HS-5 (cell line): ENCODE measurements at places on chromosomes 1 and 21.

DNA sequence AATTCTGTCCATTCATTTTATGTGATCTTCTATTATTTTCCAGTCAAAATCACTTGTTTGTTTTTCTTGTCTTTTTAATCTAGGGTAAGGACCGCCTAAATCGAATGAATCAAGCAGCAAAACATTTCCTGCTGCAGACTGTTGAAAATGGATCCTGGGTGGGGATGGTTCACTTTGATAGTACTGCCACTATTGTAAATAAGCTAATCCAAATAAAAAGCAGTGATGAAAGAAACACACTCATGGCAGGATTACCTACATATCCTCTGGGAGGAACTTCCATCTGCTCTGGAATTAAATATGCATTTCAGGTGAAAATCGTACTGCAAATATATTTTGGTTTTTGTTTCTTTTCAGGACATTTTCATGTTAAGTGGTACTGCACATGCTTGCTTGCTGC is 20.5 kb downstream of the CLCA4 start:
- no peak for DNase-seq

DNA sequence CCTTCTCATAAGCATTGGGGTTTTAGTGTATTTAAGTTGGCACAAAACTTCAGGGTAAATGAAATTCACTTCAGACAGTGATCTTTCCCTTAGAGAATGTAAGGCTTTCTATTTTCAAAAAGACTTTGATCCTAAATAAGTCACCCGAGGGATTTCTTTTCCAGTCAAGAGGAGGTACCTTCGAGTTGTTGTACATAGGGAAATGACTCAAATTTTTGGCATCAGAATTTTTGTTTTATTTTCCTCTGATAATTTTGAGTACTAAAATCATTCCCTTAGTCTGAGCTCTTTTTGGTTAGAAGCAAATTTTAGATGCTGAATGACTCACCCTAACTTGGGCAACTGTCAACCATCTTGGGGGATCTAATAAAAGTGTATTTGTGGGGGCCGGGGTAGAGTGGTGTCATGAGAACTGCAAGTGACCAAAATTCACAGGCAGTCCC is 193.9 kb downstream of the DHRS3 start:
- no peak for DNase-seq

GRCh38 chr1:110686188-110686587 is 11.4 kb upstream of the KCNA3 start:
- DNase-seq = no peak

- DNase-seq = no peak
These were observed 147.5 kb downstream of the CASZ1 start for GRCh38 chr1:10648689-10649516.

DNA sequence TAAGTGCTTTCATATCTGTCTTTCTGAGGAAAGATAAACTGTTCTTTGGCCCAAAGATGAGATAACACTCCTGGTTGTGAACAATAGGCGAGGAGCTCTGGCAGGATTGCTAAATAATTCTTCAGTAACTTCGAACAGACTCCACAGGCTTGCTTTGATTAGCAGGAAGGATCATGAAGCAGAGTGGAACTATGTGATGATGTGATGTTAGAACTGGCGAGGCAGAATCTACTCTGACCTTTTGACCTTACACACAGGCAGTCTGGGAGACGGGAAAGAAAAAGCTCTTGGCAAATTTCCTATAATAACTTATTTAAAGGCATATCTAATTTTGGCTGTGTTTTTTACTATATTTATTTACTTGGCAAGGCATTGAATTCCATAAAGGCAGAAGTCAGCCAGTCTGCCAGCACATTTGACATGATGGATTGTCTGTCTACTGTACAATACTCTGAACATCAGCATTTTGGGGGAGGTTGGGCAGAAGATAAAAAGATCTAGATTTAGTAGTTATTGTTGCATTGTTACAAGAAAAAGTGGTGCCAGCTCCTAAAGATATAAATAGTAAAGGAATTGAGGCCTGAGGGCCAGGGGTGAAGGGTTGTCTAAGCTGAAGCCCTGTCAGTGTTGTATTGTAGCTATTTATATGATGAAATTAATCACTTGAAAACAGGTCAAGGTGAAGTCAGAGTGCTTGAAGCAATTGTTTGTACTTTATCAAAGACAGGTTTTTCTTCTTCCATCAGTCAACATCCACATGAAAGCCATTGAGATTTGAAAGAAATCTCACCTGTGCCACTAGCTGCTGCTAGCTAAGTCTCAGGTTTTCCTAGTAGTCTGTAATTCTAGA is 708.8 kb downstream of the LTN1 start:
- DNase-seq = no peak

DNA sequence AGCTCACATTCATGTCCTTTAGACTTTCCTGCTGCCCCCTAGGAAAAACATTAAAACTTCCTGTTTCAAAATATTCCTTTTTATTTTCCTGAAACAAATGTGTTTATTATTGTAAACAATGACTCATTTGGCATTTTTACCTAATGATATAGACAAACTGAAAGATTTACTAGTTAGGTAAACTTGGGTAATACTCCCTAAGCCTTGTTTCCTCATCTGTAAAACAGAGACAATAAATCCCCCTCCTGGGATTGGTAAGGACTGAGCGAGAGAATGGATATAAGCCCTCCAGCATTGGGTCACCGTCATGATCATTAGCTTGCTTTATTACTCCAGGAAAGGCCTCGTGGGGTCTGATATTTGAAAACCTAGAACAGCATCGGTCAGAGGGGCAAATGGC is 59.8 kb downstream of the LPAR3 start:
- DNase-seq = no peak

DNA sequence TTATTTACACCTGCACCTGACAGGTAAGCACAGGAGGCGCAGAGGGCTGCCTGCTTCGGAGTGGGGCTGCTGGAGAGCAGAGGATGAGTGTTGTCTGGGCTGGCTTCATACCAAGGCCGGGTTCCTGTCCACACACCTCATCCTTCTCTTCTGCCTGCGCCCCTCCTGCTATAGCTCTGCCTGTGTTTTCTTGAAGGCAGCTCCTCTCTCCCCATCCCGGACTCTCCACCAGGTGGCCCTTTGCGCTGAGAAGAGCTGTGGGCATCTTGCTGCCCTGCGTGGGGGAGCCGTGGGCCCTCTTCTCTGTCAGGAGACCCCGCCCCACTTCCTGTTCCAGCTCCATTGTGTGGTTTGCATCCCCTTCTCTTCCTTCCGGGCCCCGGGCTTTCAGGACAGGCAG is 35.0 kb downstream of the ARHGEF10L start:
- DNase-seq = no peak

- peak; percentile 32 for DNase-seq
These were observed 71.8 kb upstream of the ADAM30 start for GRCh38 chr1:119968068-119968492.

DNA sequence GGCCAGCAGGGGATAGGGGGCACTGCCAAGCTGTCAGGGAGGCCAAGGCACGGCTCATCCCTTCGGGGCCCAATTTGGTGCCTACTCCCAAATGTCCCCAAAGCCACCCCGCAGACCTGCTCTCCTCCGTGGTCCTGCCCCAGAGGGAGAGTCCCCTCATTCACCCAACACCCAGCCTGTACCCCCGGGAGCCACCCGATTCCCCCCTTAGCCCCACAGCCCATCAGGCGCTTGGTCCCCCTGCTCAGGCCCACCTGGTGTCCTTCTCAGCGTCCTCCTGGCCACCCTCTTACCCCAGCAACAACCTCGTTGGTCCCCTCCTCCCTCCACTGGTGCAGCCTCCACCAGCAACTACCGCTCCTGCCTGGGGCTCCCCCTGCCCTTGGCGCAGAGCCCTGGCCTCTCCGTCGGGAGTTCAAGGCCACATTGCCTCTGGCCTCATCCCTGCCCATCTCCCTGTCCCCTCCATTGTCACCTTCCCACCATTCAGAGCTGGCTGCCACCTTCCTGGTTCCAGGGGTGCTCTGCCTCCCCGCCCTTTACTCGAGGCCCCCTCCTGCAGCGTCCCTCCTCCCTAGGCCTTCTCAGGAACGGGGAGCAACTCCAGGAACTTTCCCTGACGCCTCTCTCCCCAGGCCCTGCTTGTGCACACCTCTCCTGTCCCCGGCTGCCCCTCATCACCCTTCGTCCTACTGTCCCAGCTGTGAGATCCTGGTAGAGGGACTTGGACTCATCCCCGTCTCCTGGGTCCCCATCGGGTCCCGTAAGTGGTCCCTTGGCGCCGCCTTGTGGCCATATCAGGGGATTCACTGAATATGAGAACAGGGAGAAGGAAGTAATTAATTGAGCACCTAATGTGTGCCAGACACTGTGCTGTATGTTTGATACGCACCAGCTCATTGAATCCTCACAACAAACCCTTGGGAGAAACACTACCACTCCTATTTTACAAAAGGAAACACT is 73.9 kb downstream of the RAP1GAP start:
- no peak for DNase-seq

DNA sequence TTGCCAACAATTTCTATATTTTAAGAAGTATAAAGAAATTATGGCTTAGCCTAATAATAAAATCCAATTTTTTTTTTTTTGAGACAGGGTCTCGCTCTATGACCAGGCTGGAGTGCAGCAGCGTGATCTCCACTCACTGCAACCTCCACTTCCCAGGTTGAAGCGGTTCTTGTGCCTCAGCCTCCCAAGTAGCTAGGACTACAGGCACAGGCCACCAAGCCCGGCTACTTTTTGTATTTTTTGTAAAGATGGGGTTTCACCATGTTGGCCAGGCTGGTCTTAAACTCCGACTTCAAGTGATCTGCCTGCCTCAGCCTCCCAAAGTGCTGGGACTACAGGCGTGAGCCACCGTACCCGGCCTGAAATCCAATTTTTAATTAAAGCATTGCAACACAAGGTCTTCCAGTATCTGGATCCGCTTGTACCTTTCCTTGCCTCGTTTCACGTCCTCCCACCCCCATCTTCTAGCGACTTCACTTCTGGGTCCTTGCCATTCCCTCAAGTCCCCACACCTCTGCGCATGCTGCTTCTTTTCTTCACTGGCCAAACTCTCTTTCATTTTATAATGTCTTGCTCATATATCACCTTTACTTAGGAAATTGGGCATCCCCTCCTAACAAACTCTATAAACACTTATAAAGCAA is 2.3 kb downstream of the FUBP1 start:
- DNase-seq = no peak

- DNase-seq = peak; percentile 32
These were observed 35.7 kb upstream of the PLA2G4A start for GRCh38 chr1:186792870-186793581.

DNA sequence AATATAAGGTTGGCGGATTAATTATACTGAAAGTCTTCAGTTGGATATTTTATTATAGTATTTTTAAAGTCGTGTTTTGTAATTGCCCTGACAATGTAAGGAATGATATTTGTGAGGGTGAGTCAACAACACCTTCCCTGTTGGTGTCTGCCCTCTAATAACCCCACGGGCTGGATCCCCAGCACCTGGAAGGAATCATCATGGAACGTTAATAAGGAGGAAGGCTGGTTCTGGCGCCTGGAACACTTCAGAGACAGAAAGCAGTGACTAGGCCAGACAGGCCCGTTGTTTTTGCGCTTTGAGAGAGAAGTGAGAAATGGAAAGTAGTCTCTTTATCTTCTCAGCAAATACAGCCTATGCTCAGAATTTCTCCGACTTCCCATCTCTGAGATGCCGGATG is 31.6 kb downstream of the TEX35 start:
- DNase-seq = no peak

- DNase-seq = no peak
These were observed 53.4 kb downstream of the MACO1 start for GRCh38 chr1:25484096-25484495.

GRCh38 chr1:153608742-153609584 is 4.0 kb downstream of the S100A16 start:
- DNase-seq = peak; percentile 97

DNA sequence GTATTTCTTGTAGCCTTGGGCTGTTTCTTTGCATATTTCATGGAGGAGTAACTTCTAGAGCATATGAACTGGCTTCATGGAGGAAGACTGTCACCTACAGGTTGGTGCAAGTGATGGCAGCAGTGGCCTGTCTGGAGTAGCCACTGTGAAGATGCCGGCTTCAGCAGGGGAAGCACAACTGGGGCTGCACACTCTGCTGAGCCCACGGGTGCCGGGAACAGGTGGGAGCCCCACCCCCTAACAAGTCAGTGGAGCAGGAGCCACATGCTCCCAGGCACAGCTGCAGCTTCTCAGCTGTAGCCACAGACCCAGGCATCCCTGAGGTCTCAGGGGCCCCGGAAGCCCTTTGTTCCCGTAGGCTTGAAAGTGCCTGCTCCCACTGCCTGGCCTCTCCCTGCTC is 43.2 kb upstream of the C1orf185 start:
- DNase-seq = no peak

- no peak for DNase-seq
These were observed 8.0 kb downstream of the RUNX3 start for GRCh38 chr1:24921938-24922662.

DNA sequence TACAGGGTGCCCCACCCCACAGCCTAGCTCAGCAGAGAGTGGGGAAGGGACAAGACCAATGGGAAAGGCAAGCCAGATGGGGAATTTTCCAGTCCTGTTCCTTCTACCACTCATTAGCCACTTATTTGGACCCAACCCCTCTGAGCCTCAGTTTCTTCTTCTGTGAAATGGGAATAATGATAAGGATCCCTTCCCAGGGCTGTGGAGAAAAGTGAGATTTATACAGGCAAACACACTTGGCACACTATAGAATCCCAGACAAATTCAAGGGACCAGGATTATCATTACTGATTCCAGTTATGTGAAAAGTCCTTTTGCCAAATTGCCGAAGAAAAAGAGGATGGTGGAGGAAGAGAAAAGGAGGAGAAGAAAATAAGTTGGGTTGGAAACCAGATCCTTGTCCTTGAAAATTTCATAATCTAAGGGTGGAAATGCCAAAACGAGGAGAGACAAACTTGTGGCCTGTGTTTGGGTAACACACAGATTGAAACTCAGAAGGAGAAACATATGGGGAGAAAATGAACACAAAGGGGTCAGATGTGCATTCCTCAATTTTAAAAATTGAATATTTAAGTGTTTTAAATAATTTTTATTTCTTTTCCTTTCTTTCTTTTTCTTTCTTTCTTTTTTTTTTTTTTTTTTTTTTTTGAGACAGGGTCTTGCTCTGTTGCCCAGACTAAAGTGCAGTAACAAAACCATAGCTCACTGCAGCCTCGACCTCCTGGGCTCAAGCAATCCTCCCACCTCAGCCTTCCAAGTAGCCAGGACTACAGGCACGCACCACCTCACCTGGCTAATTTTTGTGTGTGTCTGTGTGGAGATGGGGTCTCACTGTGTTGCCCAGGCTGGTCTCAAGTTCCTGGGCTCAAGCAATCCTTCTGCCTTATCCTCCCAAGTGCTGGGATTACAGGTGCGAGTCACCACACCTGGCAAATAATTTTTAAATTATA is 9.6 kb downstream of the CAPN2 start:
- no peak for DNase-seq

DNA sequence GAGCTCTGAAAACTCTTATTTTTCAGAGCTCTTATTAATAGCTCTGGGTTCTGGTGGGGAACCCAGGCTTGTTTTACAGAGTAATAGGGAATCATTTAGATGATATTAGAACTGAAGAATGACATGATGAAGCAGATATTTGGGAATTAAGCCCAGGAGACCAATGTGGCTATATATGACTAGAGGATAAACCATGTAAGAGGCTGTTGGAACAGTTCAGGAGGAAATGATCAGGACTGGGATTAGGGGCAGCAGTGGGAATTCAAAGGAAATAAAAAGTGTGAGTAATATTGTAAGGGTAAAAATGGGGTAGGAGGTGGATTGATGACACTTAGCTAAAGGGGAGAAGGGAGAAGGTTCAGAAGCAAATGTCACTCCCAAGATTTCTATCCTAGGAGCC is 58.6 kb downstream of the GIPC2 start:
- peak; percentile 63 for DNase-seq
